Astrocyte of the spinal cord (primary cell): ENCODE measurements at places on chromosomes 3 and 15.

- no peak for DNase-seq
These were observed 3.1 kb downstream of the KIF7 start for GRCh38 chr15:89652131-89652530.

DNA sequence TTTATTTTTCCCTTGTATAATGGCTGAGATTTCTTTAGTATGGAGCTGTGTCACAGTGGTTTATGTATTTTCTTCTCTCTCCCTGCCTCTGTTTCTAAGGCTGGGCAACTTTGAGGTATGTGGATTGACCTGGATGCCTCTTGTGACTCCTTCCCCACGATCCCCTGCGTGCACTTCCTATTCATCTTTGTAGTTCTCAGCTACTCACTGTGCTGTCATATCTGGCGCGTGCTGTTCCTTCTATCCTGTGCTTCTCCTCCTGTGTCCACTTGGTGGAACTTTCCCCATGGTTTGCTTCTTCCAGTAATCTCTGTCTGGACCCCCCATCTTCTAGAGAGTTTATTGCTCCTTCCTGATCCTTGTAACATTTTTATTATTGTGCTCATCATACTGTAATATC, 97.3 kb downstream of the AKAP13 start:
- DNase-seq: peak; percentile 82

GRCh38 chr3:46995901-46996562, 16.6 kb downstream of the NBEAL2 start:
- DNase-seq: no peak

DNA sequence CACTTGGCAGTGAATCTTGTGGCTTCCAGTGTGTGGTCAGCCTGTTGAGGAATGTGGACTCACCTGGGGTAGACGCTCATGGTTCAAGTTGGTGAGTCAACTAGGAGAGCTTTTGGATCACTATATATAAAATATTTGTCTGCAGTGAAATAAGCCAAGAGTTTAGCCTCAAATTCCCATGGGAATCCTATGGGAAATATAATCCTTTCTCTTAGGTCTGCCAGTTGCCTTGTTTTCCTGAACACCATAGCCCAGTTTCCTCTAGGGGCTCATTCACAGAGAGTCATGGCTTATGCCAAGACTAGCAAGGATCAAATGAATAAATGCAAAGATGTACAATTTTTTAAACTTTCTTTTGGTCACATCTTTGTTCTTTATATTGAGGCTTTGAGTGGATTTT, 100.1 kb upstream of the NPHP3 start:
- DNase-seq: no peak

DNA sequence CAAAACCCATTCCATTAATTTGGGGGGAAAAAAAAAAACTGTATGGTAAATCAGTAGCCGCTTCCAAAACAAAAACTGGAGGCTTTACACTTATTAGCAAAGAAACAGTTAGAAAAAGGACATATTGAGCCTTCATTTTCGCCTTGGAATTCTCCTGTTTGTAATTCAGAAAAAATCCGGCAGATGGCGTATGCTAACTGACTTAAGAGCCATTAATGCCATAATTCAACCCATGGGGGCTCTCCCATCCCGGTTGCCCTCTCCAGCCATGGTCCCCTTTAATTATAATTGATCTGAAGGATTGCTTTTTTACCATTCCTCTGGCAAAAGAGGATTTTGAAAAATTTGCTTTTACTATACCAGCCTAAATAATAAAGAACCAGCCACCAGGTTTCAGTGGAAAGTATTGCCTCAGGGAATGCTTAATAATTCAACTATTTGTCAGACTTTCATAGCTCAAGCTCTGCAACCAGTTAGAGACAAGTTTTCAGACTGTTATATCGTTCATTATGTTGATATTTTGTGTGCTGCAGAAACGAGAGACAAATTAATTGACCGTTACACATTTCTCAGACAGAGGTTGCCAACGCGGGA, 9.4 kb upstream of the RPL24 start:
- peak; percentile 68 for DNase-seq

DNA sequence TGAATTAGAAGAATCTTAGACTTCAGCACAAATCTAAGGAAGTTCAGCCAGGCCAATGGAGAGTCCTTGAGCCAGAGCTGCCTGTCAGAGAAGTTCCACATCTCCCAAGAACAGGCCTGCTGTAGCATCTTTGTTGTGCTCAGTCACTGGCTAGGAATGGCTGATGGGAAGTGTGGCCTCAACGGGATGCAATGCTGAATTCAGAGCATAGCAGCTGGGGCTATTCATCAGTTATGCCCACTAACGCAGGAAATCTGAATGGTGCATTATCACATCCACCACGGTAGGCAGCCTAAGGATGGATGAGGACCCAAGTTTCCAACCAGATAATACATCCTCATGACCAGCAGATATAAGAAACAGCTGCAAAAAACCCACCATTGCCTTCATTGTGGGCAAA, 3.2 kb upstream of the EIF1B start:
- peak; percentile 23 for DNase-seq

DNA sequence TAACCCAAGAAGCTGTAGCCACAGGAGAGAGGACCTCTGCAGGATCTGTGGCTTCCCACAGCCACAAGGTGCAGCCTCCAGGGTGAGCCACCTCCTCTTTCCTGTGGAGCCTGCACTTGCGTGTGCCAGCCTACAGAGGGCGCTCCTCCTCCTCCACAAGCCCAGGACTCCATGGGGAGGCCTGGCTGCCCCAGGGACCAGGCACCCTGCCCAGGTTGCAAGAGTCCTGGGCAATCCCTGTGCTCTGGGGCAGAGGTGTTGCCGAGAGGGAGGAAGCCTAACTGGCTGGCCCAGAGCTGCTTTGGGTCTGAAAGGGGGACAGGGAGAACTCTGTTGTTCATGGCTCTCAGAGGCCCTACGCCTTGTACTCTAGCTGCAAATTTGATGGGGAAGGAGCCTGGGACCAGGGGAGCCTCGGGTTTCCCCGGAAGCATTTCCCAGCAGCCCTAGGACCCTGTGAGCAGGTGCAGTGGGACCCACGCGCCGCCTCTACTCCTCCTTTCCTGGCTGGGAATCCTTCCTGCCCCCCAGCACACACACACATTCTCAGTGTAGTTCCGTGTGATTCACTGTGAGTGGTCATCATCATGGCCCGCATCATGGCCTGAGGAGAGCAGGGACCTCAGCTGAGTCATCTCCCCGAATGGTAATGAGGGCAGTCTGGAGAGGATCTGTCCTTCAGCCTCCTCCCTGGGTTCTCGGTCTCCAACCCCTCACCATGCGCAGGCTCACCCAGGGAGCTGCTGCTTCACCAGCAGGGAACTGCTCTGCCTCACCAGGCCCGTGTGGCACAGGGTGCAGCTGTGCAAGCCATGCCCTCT, 24.3 kb downstream of the TBC1D21 start:
- DNase-seq: peak; percentile 88

- DNase-seq: no peak
These were observed 623.0 kb downstream of the NTRK3 start for GRCh38 chr15:87633525-87633924.

- no peak for DNase-seq
These were observed 245.9 kb upstream of the TOPAZ1 start for GRCh38 chr3:43995547-43996378.
